ENCODE measurements at places on chromosomes 13 and 19. TPM values are rescaled to one million over a fixed set of nuclear protein-coding genes. Genes with fewer than 3 reads are reported as not detected.

Gene CYP2A7
- total RNA-seq = not detected

Gene PROZ
- total RNA-seq = not detected

Gene CNN1
- 16.5 TPM for total RNA-seq

Gene FGF22
- total RNA-seq = 0.46 TPM

Gene RNF225
- 0.26 TPM for total RNA-seq

Gene TNNI3
- 4.4 TPM for total RNA-seq

Gene TBC1D4
- 26.4 TPM for total RNA-seq

Gene CRX
- total RNA-seq = not detected

GRCh38 chr19:19145684-19146608 lies 7.7 kb upstream of the TMEM161A start:
- peak; percentile 70 for DNase-seq

DNA sequence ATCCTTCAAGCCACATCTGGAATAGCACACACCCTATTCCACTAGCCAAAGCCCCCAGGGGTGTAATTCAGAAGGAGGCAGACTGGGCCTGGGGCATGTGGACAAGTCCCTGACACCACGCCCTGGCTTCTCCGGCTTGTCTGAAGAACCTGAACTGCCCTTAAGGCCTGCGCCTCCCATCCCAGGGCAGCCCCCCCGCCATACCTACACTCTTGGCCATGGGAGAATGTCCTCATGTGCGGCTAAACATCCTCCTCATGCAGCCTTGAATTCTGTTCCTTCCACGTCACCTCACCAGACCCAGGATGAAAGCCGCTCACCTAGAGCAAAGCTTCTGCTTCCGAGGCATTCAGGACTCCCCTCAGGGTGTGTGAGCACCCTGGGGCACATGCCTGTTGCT lies 24.3 kb upstream of the POU2F2 start:
- no peak for DNase-seq

GRCh38 chr19:44164327-44164672 lies 600 bp upstream of the ZNF226 start:
- no peak for DNase-seq

- DNase-seq = peak; percentile 92
Measured at GRCh38 chr13:103302676-103303075, 236.5 kb upstream of the SLC10A2 start.

- DNase-seq = no peak
Measured at GRCh38 chr19:44782729-44783128, 5.0 kb downstream of the CBLC start.

DNA sequence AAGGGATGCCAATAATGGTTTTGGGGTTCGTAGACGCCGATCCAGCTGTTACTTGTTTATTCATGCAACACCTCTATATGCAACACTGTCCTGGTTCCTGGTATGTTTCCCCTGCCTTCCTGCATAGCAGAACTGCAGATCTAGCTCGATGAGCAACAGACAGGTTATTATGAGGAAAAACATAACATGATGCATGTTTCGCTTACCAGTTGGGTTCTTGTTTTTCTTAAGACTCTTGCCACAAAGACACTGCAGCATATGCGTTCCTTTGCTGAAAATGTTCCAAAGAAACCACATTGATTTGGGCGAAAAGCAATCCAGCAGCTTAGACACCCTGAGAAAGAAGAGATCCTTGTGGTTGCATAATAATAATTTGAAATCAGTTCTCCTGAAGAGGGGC lies 583 bp downstream of the FGF14 start:
- DNase-seq = no peak

GRCh38 chr13:100666124-100666523 lies 8.5 kb downstream of the TMTC4 start:
- no peak for DNase-seq

DNA sequence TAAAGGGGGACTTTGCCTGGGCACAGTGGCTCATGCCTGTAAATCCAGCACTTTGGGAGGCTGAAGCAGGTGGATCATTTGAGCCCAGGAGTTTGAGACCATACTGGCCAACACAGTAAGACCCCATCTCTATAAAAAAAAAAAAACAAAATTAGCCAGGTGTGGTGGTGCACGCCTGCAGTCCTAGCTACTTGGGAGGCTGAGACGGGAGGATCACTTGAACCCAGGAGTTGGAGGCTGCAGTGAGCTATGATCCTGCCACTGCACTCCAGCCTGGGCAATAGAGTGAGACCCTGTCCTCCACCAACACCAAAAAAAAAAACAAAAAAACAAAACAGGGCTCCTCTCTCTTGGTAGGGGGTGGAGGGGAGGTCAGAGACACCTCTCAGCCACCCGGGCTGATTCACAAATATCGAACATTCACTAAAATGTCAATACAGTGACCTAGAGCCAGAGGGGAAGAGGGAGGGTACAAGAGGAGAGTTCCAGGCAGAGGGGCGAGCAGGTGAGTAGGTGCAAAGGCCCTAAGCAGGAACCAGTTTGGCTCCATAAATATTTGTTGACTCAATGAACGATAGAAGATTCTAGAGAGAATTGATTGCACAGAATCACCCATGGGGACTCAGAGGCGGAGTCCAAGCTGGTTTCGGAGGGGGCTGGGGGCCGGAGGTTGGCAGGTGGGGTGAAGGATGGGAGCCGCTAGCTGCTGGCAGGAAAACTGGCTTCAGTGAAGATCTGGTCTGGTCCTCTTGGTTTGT lies 1.0 kb upstream of the CREB3L3 start:
- DNase-seq = no peak

- no peak for DNase-seq
Measured at GRCh38 chr19:34295103-34295502, 40.7 kb downstream of the GARRE1 start.

DNA sequence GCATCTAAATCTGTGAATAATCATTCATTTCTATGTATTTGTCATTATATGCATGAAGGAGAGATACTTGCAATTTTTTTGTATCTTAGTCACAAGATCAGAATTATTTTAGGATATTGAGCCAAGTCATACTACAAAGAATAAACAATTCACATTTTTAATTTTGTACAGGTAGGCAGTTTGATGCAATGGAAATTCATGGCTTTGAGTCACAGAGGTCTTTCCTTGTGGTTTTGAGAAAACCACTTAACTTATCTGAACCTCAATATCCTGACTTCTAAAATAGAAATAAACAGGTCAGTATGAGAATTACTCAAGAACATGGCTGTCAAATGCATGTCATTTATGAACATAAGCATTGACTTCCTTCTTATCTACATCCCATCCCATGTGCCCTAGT lies 221.4 kb upstream of the SLC10A2 start:
- DNase-seq = no peak

DNA sequence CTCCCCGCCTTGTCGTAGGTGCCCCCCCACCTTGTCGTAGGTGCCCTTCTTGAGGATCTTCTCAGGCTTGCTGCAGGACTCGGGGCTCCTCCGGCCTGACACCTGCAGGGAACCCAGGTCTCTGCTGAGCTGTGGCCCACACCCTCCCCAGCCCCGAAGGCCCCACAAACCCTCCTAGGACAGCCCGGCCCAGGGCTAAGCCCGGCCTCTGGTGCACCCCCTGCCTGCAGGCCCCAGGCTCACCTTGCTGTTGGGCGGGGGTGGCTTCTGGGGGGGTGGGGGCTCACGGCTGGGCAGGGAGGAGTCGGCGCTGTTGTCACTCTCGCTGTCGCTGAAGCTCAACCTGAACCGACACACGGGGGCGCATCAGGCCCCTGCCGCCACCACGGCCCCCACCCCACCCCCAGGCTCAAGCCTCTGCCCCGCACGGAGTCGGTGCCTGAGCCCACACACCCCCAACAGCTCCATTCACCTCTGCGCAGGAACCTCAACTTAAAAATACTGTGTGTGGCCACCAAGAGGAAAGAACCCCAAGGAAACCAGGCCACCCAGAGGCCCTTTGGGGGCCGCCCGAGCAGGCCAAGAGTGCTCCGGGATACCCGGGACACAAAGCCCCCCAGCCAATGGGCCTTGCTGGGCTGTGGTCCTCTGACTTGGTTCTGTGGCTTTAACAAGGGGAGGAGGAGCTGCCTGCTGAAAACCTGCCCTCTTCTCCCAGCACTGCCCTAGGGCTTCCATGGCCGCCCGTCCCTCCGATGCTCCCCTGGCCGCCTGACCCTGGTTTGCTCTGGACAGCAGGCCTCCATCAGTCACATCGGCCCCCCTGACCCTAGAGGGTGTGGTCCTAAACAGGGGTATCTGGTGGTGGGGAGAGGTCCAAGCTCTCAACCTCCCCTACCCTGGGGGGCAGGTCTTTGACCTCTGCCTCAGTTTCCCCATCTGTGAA lies 65.8 kb downstream of the MLLT1 start:
- no peak for DNase-seq

DNA sequence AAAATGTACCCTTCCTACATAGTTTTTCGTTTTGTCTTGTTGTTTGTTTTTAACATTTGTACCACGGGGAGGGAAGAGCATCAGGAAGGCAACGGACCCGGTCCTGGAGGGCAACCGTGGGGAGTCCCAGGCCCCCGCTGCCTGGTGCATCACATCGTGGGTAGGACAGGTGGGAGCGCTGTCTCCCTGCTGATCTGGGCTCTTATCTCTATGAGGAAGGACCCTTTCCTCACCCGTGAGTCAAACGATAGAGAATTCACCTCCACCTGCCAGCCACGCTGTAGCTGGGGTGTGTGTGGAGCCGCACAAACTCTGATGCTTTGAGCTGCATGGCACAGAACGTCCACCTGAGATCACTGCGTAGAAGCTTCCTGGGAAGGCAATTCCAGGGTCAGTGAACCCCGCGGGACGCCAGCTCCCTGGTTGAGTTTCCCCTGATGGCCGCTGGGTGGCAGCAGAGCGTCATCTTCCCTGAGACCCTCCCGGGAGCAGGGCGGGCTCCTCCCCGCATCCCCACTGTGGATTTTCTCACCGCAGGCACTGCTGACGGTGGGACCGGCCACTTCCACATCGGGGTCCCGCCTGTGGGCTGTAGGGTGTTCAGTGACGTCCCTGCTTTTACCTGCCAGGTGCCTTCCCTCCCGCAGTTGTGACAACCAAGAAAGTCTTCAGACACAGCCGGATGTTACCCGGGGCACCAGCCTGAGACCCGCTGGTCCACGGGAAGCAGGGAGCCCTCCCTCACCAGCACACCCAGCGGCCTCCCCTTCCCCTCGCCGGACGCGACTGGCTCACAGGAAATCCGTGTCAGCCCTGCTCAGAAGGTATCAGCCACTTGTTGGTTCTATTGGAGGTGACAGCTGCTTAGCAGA lies 54.7 kb downstream of the ZNF787 start:
- peak; percentile 58 for DNase-seq

DNA sequence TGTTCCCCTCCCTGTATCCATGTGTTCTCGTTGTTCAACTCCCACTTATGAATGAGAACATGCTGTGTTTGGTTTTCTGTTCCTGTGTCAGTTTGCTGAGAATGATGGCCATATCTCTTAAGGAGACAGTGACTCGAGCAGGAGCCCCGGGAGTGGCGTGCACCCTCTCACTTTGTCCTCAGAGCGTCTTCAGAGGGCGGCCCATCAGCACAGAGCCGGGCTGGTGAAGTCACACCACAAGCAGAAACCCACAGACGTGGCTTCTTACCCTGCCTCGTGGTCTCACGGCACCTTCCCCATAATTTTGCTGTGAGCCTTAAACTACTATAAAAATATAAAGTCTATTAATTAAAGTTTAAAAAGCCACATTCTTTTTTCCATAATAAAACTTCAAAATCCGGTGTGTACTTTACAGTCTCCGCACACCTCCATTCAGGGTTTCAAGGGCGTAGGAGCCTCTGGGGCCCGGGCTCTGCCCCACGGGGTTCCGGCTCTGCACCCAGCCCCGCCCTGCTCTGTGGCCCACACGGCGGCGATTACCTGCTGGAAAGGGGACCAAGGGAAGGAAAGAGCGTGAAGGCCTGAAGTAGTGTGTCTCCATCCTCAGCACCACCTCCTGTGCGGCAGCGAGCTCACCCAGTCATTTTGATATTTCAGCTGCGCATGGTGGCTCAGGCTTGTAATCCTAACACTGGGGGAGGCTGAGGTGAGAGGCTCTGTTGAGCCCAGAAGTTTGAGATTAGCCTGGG lies 101.3 kb upstream of the SOX1 start:
- DNase-seq = no peak
